ENCODE measurements at places on chromosomes 2 and 18.
A peak's percentile ranks its signal among the peaks of the same experiment; 100 is the strongest.

DNA sequence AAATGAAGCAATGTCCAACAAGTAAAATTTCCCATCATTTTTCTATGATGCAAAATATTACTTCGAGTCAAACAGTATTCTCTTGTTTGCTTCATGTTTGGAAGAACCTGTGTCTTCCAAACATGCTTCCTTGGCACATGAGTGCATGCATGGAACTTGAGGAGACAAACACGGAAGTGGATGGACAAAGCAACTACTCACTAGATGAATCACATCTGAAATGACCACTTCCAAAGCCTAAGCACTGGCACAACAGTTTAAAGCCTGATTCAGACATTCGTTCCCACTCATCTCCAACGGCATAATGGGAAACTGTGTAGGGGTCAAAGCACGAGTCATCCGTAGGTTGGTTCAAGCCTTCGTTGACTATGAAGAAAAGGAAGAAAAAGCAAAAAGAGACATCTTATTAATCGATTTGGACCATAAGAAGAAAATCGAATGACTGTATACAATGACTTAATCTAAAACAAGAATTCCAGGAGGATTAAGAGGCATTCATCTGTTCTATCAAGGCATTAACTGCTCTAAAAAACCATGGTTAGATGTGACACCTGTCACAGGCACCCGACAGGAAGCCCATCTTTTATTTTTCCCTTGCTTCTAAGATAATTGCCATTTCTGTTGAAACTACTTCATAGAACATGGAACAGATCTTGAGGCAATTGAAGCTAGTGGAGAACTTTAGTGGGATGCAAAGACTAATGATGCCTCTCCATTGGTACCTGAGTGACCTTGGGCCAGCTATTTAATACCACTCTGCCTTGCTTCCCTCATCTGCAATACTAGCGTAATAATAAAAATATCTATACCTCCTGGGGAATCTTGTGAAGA is 56.0 kb downstream of the ATIC start:
- DNase-seq, result no peak

DNA sequence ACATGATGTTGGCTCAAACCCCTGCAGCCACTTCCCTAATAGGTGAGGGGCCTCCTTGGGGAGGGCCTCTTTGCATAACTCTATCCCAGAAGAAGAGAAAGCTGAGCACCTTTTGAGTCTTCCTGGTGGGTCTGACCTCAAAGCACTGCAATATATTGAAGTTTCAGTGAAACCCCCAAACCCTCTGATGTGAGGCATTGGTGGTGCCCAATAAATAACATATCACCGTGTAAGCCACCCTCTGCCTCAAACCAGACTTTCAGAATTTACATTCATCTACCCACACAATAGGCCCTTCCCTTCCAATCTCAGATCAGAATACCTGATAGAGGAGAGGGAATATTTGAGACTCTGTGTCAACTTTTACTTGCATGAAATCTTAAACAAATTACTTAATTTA is 142.8 kb upstream of the STK17B start:
- DNase-seq, result no peak

GRCh38 chr2:190904640-190905261 is 24.1 kb downstream of the GLS start:
- DNase-seq, result no peak

GRCh38 chr2:16386431-16386830 is 279.2 kb downstream of the CYRIA start:
- no peak for DNase-seq

DNA sequence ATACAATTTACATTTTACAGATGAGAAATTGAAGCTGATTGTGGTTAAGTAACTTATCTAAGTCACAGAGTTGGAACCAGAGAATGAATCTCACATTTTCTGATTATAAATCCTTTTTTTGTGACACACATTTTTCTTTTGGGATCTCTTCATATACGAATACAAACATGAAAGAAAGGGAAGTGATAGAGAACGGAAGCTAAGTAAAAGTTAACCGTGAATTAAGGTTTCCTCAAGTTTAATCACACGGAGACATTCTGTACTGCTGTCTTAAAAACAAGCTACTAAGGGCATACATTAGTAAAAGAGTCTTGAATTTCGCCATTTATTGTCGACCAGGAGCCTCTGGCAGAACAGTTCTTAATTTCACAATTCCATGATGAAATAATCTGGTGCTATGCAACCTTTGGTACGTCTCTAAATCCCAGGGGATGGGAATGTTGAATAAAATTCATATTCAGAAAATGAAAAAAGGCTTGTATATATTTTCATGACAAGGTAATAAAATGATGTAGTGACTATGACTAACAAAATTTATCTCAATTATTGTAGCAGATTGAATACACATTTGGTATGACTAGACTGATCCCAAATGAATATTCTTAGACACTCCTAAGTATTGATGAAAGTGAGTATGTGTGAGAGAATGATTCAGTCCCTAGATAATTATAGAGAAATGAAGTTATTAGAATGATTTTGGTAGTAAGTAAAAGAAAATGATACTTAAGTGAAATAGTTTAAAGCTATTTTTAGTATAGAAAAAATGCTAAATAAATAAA is 40.3 kb upstream of the ZSWIM2 start:
- DNase-seq, result no peak

- DNase-seq, result no peak
Observed at GRCh38 chr2:223877721-223878410, 40.5 kb upstream of the AP1S3 start.

DNA sequence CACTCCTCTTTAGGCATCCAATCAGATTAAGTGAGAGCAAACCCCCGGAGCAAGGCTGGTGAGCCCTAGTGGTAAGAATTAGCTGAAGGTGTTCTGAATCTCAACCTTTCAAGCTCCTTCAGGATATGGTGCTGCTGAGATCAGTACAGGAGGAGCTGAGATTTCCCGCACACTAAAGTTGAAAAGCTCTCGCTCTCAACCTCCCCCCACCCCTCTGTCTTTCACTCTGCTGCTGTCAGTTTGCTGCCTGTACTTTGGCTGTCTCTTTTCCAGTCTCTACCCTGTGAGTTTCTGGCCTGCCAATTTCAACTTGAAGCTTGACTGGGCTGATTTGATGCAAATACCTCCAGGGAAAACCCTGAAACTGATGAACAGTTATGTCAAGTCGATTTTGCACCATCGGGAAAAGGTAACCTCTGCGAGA is 15.7 kb downstream of the ZEB2 start:
- no peak for DNase-seq

DNA sequence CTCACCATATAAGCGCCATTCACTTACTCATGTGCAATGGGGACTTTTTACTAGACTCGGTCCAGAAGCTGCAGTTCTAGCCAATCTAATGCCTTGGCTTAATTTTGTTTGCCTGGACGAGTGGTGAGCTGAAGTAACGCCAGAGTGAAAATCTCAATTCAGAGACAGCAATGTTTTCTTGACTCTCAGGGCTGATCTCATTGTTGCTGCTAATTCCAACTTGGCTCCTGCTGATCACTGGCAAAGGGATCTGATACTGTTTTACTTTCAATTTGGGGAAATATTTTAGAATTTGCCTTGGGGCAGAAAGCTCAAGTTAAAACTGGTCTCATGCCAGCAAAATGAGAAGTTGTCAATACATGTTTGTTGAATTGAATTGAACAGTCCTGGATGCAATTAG is 906.6 kb upstream of the CDH2 start:
- no peak for DNase-seq

DNA sequence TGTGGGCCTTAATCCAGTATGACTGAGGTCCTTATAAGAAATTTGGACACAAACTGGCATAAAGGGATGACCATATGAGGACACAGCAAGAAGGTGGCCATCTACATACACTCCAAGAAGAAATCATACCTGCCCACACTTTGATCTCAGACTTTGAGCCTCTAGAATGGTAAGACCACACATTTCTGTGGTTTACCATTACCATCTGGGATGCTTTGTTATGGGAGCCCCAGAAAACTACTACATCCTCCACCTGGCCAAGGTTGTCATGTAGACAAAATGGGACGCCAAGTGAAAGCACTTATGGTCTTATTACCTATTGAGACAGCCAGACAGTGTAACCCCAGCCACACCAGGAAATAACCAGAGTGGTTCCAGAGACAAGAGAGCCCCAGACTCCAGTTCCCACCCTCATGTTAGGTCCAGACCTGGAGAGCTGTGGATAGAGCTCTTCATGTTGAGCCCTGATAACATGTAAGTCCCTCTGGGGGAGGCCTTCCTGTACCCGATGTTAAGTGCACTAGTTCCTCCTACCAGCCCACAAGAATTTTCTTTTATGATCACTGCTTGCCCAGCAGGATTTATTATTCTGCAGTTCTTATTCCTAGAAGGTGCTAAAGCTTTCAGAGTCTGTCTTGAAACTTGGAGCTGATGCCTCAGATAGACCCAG is 4.6 kb upstream of the ADD2 start:
- no peak for DNase-seq

DNA sequence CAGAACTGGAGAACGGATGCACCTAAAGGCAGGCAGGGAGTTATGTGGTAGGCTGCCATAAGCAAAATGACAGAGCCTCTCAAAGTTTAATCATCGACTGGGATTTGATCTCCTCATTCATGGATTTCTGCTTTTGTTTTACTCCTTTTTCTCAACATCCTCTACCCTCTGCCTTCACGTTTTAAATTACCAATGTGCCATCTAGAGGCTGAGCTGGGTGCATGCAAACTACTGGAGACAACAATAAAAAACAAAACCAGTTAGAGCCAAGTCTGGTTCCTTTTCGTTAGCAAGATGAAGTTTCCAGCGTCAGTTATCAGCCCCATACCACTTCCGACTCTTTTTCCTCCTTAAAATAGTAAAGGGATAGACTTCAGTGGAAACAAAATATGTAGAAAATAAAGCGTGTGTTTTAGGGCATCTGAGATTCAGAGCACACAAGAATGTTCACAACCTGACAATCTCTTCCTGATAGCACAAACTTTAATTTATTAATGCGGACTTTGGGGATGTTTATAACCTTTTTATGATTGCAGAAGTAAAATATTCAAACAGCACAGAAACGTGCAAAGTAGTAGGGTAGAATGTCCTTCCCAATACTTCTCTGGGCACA is 117.0 kb downstream of the LAMA1 start:
- DNase-seq, result peak; percentile 34

DNA sequence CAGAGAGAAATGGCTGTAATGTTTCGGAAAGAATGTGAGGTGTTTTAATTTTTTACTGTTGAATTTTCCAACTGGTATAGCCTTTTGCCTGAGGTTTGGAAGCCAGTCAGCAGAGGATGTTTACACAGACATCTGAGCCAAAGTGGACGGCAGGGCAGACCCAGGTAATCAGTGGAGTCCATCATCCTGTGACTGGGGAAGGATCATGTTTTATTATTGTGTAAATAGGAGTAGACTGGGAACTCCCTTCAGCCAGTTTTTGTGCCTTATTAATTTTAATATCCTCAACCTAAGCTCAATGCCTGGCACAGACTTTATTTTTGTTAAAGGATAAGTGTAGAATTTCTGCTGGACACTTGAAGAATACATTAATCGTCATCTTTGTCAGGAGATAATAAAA is 142.0 kb upstream of the GAREM1 start:
- DNase-seq, result no peak

GRCh38 chr2:175805442-175806124 is 196.5 kb downstream of the LNPK start:
- peak; percentile 40 for DNase-seq

Data from SK-MEL-5 (cell line).